ENCODE measurements at places on chromosomes 11 and 22.

DNA sequence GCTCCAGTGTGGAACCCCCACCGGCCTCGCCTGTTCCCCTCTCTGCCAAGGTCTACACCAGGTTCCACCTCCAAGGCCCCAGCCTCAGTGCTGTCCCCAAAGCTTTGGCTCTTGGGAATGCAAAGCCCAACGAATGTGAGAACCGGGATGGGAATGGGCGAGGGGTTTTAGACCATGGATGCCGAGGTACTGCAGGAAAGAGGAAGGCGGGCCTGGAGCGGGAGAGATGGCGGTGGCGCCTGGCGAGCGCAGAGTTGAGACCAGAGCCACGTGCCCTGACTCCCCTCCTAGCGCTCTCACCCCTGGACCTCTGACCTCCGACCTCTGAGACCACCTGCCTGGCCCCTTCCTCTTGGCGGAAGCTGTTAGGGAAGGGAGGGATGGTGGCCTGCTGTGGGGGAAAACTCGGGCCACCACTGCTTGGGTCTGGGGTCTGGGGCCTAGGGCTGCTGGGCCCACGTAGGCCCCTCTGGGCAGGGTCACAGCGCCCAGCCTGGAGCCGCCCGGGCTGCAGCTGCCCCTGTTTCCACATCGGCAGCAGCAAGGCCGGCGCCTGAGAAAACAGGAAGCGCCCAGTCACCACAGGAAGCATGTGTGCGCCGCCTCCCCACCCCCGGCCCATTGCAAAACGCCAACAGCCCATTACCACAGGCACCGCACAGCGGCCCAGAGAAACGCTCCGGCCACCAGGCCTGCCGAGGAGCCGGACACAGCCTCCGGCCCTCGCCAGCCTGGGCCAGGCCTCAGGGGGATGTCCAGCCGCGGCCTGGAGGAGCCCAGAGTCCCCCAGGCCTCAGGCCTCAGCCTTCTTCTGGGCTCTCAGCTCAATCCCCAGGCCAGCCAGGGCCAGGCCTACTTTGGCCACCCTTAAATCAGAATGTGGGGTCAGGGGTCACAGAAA lies 13.8 kb upstream of the SLC39A13 start:
- no peak for DNase-seq

GRCh38 chr22:21567456-21568346 lies at the start of gene UBE2L3:
UBE2L3 (plus strand) TSS chr22:21567714; CDS start chr22:21567745, 31 bp downstream.
- DNase-seq = peak; percentile 61

DNA sequence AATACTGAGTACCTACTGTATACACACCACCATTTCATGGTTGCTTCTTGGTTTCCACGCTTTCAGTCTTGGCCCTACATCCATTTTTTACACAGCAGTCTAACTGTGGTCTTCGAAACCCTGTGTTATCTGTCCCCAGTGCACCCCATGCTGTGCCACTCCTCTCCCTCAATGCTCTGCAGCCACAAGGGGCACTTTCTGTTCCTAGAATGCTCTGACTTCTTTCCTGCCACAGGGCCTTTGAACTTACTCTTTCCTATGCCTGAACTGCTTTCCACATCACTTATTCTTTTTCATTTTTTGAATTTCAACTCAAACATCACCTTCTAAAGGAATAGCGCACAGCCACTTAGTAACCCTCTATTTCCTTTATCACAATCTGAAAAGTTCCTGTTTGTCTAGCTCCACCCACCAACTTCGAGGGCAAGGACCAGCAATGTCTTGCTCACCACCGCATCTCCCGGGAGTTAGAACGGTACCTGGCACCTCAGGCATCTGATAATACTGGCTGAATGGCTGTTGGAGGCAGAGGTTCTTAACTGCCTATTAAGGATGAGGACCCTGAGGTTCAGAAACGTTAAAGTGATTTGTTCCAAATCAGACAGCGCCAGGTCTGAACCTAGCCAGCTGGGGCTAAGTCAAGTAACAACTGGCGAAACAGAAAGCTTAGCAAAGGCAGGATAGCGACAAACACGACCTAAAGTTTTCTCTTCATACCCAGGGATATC lies 568 bp downstream of the ALG8 start:
- DNase-seq = peak; percentile 40

GRCh38 chr22:43446916-43447315 lies 35.1 kb downstream of the MPPED1 start:
- DNase-seq = no peak

DNA sequence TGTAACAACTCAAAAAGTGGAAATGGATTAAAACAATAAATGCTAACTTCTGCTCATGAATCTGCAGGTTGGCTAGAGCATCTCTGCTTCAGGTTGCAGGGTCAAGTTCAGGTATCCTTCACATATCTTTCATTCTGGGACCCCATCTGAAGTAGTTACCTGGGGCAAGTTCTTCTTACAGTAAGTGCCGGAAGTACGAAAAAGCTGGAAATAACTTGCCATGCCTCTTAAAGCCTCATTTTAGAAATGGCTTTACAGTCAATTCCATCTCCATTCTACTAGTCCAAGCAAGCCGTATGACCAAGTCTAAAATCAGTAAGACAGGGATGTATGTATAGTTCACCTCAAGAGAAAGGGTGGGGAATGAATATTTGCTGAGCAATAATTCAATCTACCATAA lies 93.7 kb downstream of the FCHSD2 start:
- no peak for DNase-seq

- no peak for DNase-seq
Observed at GRCh38 chr11:117885777-117886176, 9.3 kb upstream of the FXYD6 start.

DNA sequence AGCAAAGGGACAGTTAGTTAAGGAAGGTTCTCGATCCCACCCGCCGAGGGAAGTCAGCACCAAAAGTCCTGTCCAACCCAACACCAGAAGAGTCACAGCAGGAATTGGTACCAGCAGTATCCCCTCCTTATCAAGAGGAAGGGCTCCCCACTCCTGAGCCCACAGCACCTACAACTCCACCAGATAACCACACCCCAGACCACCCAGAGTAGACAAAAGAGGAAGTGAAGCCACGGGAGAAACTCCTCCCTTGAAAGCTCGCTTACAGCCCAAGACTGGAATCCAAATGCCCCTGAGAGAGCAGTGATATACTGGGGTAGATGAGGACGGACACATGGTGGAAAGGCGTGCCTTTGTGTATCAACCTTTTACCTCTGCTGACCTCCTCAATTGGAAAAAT lies 7.3 kb upstream of the CD5 start:
- DNase-seq = no peak

DNA sequence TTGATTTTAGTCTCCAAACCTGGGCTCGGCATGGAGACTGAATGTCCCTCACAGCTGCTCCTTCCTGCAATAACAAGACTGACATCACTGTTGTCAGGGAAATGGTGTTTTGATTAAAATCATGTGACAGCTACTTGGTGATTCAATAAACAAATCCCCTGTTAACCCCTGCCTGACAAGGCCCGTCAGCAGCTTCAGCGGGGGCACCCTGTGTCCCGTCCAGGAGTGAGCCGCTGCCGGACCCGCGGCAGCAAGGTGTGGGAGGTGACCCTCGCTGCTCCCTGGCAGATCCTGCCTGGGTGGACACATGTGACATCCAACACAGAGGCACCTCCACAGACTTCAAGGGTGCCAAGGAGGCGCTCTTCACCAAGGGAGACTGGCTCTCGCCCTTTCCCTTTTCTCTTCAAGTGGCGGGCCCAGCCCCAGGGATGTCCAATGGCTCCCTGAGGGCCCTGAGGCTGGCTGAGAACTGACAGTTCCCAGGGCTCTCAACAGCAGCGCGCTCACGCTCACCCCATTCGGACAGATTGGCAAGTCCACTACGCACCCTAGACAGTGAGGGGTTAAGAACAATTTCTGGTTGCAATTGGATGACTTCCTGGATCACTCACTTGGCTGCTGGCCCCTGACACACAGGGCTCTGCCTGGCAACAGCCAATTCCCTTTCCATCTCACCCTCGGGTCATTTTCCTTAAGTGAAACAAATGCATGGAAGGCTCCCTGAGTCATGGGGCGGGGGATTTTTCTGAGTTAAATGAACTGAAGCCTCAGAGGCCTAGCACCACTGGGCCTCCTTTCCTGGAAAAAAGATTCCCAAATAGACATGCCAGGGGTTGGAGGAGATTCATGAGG lies 30.7 kb downstream of the PPP2R1B start:
- DNase-seq = peak; percentile 68

- DNase-seq = no peak
Observed at GRCh38 chr11:10288881-10289764, 4.9 kb downstream of the SBF2 start.

GRCh38 chr22:20226760-20227350 lies 41.3 kb downstream of the RTN4R start:
- no peak for DNase-seq

- no peak for DNase-seq
Observed at GRCh38 chr11:123381817-123382554, 48.1 kb upstream of the GRAMD1B start.

DNA sequence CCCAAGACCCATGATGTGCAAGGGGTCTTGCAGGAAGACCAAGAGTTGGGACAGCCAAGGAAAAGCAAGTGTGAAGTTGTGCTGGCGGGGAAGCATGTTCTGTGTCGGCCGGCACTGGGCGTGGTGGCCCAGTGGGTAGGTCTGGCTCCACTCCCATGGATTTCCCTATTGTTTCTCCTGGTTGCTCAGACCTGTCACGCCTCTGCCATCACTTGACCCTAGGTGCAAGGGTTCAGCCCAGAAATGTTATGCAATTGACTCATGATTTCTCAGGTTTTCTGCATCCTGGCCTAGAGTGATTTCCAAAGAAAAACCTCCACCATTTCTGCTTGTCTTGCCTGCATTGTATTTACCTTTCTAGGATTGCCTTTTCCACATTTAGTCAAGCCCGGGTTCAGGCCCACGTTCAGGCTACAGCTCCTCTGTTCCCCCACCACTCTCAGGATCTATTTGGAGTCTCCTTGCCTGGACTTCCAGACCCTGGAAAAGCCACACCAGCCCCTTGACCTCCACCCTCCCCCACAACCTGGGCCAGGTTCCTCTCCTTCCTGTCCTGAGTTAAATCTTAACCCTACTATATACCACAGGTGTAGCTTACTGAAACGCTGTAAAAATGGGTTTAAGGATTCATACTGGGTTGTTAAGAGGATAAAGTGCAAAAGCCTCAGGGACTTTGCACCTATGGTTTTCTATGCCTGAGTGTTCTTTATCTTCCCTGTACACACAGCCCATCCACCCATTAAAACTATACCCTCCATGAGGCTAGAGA lies 17.5 kb upstream of the FOLR1 start:
- no peak for DNase-seq

GRCh38 chr22:20392983-20393704 lies 807 bp upstream of the ZNF74 start:
- DNase-seq = no peak

DNA sequence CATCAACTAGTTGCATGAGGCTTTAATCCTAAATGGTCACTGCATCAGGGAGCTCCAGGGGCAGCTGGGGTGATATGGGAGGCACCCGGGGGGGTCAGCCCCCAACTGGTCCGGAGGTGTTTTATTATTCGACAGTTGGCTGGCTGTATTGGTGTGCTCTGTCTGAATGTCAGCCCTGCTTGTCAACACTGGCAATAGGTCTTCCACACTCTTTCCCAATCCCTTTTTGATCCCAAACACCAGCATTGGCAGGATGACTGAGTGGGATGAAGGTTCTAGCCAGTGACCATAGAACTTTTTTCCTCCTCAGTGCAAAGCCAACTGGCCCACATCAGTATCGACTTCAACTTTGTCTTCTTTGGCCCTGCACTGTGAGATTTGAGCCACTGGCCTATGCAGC lies 8.9 kb upstream of the LDLRAD3 start:
- no peak for DNase-seq

DNA sequence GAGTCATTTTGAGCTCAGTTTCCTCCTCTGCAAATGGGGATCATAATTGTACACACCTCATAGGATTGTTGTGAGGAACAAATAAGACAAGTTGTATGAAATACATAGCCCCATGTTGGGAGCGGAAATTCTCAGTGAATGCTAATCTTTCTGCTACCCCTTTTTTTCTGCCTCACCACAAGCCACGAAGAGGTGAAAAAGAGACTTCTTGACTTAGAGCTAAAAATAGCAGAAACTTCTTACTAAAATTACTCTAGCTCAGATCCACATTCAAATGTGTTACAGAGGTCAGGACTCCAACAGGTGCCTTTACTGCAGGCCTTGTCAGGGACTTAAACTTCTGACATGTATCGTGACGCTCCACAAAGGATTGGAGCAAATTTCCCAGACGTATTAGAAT lies 128.5 kb downstream of the MIAT start:
- no peak for DNase-seq

- DNase-seq = no peak
Observed at GRCh38 chr22:40416267-40416570, 45.8 kb downstream of the SGSM3 start.

GRCh38 chr11:48123254-48123875 lies 93.2 kb upstream of the OR4B1 start:
- no peak for DNase-seq

- no peak for DNase-seq
Observed at GRCh38 chr22:42811459-42811858, 45.6 kb downstream of the ARFGAP3 start.

DNA sequence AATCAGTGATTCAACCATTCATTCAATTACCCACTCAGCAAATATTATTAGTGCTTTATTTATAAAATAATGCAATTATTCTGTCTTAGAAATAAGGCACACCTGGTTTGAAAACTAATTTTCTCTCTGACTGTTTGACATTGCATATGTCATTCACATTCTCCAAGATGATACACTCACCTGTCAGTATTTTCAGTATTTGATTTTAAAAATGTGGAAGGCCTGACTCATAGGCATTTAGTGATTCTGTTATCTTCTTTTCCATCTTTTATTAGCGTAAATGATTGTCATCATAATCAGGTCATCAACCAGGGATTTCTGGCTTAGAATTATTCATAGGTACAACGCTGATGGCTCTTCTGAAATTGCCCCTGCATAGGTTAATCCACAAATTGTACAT lies 480.9 kb downstream of the CNTN5 start:
- no peak for DNase-seq

DNA sequence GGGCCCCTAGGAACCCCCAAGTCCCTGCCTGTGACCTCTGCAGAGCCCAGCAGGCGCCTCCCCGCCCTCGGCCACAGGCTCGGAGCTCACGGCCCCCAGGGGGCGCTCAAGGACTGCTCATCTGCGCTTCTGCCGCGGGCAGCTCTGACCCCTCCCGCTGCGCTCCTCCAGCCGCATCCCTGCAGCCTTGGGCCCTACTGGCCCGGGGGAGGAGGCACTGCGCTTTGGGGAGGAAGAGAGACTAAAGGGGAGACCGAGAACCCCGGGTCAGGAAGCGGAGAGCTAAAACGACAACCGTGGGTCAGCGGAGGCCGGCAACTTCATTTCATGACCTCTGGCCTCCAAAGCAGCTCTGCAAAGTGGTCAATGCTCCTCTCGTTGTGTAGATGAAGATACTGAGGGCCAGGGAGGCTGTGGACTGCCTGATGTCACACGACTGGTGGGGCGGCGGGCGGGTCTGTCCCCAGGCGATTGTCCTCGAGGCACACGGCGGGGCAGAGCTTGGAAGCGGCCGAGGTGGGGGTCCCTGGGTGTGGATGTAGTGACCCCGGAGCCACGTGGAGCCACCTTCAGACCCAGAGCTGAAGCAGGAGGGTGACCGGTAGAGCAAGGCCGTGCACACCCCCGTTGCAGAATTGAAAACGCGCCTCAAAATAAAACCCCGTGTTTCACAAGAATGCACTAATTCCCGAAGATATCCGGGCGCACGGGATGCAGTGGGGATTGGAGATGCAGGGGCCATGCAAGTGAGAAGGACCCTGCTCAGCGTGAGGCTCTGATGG lies 2.7 kb upstream of the KRTAP5-6 start:
- DNase-seq = peak; percentile 93

Data from H54 (cell line).